ENCODE measurements at places on chromosomes 13 and 19. TPM values are rescaled to one million over a fixed set of nuclear protein-coding genes. Genes with fewer than 3 reads are reported as not detected.

DNA sequence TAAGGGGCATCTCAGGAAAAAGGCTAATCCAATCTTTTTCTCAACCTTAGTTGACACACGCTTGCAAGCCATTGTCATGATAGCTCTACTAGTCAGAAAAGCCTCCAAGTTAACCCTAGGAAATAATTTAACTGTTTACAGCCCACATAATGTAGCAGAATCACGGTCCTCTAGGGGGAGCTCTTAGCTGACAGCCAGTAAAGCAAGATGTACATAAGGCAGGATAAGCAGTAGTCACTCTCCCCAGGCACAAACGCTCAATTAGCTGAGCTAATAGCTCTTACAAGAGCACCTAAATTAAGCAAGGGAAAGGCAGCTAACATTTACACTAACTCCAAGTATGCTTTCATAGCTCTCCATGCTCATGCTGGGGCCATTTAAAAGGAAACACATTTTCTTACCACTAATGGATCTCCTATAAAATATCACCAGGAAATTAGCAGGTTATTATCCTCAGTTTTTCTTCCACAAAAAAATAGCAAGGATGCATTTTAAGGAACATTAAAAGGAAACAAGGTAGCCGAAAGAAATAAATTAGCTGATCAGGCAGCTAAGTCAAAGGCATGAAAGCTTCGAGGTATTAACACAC lies 33.7 kb upstream of the ZSCAN5A start:
- DNase-seq: no peak

- DNase-seq: no peak
Measured at GRCh38 chr13:102122147-102122546, 279.7 kb downstream of the FGF14 start.

GRCh38 chr19:18304208-18304457 lies 18.7 kb downstream of the LSM4 start:
- no peak for DNase-seq

- no peak for DNase-seq
Measured at GRCh38 chr13:110565296-110565695, 3.8 kb upstream of the RAB20 start.

- DNase-seq: no peak
Measured at GRCh38 chr19:6057651-6058517, 52.4 kb downstream of the RFX2 start.

- DNase-seq: peak; percentile 88
Measured at GRCh38 chr19:35773020-35773806, 2.2 kb upstream of the ARHGAP33 start.

DNA sequence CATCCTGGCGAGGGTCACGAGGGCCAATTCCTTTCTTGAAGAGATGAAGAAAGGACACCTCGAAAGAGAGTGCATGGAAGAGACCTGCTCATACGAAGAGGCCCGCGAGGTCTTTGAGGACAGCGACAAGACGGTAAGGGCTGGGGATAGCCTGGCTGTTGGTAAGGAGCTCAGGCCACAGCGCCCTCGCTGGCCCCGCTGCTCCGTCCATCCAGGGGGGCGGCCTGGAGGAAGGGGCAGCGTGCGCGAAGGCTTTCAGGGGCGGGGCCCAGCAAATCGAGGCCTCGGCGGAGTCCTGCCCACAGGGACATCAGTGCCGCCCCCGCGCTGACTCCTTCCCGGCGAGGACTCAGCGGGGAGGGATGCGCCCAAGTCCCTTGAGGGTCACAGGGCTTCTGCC lies 6.9 kb downstream of the F10 start:
- DNase-seq: no peak

Gene SRRM5
- not detected for total RNA-seq

Gene GZMM
- not detected for total RNA-seq

Gene TPTE2
- total RNA-seq: not detected

Measured in Caki2 (cell line).